ENCODE measurements at places on chromosomes 5 and 9. TPM values are rescaled to one million over a fixed set of nuclear protein-coding genes. Genes with fewer than 3 reads are reported as not detected.

DNA sequence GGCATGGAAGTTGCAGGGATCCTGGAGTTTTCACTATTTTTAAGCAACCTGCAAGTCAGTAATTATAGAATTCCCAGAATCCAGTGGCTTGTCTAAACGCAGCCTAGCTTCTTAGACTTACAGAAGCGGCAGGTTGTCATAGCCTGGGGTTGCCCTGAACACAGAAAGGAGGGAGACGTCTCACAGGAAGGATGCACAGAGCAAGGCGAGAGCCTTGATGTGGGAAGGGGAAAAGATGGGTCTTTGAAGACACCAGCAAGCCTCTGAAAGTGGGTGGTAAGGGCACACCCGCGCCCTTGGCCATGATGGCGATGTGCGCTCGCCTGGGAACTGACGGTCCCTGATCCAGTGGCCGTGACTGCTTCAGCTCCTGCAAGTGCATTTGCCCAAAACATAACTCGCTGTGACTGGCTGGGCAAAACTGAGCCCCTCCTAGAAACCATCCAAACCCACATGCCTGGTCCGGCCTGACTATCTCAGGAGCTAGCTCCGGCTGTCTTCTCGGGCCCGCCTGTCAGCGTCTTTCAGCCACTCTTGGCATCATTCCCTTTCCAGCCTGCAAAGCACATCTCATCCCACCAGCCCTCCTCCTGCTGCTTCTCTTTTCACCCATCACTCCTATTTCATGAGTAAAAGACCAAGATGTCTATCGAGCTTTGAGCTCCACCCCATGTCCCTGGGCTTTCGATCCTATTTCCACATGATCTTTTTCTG, 17.1 kb downstream of the FBP1 start:
- no peak for DNase-seq
- H3K36me3 ChIP-seq = no peaks in the 10 kb centered on the region
- no peaks in the 10 kb centered on the region for H3K4me1 ChIP-seq
- H3K4me3 ChIP-seq = no peak overlapping the region
- H3K27ac ChIP-seq = no peak overlapping the region

SHB gene
- total RNA-seq = 4.6 TPM

- no peaks in the 10 kb centered on the region for H3K4me1 ChIP-seq
- DNase-seq = no peak
- H3K36me3 ChIP-seq = peaks cover 4% of the 10 kb centered on the region
- H3K4me3 ChIP-seq = no peak overlapping the region
Measured at GRCh38 chr5:64980176-64980575, 211.4 kb downstream of the CWC27 start.

DNA sequence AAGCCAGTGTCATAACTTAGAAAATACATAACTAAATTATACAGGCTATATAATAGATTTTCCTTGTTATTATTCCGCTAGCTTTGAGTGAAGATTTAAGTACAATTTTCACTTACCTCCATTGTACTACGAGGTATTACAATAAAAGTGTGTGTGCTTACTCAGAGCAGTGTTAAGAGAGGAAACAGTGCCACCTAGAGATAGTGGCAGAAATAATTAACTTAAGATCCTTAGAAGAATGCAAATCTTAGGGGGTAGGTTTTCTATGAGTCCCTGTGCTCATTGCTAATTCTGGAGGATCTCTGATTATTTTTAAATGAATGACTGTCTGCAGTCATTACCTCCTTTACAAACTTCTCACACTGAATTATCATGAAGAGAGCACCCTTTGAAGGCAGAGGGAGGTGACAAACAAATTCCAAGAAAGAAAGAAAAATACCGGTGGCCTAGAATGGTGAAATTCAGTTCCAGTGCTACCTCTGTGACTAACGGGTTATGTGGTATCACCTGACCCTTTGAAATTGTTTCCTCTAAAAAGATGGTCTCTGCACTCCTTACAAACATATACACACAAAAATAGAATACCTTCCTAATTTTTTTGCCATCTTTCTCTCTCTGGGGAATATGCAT, 379.8 kb downstream of the TRIM36 start:
- no peak overlapping the region for H3K4me3 ChIP-seq
- H3K4me1 ChIP-seq = no peaks in the 10 kb centered on the region
- H3K27ac ChIP-seq = no peak overlapping the region
- no peaks in the 10 kb centered on the region for H3K36me3 ChIP-seq
- DNase-seq = no peak

PTAR1 gene
- 63.2 TPM for total RNA-seq

CBY3 gene
- total RNA-seq = not detected

DNA sequence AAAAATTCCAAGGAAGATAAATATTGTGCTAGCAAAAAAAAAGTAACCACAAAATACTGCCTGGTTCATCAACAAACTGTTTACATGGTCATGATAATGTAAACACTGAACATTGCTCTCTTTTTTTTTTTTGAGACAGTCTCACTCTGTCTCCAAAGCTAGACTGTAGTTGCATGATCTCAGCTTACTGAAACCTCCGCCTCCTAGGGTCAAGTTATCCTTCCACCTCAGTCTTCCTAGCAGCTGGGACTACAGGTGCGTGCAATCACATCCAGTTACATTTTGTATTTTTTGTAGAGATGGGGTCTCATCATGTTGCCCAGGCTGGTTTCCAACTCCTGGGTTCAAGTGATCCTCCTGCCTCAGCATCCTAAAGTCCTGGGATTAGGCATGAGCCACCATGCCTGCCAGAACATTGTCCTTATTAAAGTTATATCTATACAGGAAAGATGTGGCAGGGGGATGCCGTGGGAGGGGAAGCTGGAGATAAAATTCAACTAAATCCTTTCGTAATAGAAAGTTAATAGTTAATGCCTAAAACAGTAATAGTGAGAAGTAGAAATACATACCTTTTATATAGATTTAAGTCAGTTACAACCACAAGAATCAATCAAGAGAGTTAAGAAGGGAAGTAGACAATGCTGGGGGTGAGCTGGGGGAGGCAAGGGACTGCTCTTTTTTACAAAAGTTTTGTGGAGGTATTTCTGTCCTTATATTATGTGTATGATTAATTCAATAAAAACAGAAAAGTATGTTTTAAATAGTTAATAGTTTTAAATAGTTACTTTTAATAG, 52.3 kb downstream of the RGMB start:
- no peak overlapping the region for H3K4me3 ChIP-seq
- no peak for DNase-seq
- H3K4me1 ChIP-seq = no peaks in the 10 kb centered on the region
- no peak overlapping the region for H3K27ac ChIP-seq
- H3K36me3 ChIP-seq = peaks cover 9% of the 10 kb centered on the region

- H3K27me3 ChIP-seq = no peaks in the 10 kb centered on the region
- H3K4me1 ChIP-seq = no peaks in the 10 kb centered on the region
- H3K4me3 ChIP-seq = no peak overlapping the region
- DNase-seq = no peak
- no peak overlapping the region for H3K27ac ChIP-seq
Measured at GRCh38 chr9:12838546-12838945, 63.7 kb downstream of the LURAP1L start.

GRCh38 chr9:99488131-99489059, 266.3 kb downstream of the SEC61B start:
- peaks cover 3% of the 10 kb centered on the region for H3K36me3 ChIP-seq
- no peak overlapping the region for H3K27ac ChIP-seq
- H3K27me3 ChIP-seq = no peaks in the 10 kb centered on the region
- no peak for DNase-seq
- H3K4me1 ChIP-seq = peaks cover 7% of the 10 kb centered on the region
- no peak overlapping the region for H3K4me3 ChIP-seq

DNA sequence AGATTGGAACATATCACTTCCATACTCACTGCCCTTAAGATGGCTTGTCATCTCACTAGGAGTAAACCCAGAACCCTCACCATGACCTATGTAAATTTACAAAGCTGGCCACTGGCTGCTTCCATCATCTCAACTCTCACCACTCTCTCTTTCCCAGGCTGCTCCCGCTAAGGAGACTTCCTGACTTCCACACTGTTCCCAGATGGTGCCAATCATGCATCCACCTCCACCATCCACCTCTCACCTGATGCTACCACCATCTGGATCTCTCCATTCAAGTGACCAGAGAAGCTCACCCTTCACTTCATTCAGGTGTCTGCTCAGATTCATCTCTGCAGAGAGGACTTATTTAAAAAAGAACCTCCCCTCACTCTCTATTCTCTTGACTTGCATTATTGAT, 91.3 kb downstream of the HTR4 start:
- H3K27ac ChIP-seq = no peak overlapping the region
- DNase-seq = no peak
- H3K4me1 ChIP-seq = peaks cover 19% of the 10 kb centered on the region
- peaks cover 19% of the 10 kb centered on the region for H3K27me3 ChIP-seq

All from neural crest cell (in vitro differentiated cells).